ENCODE measurements at places on chromosomes 2 and 18.

DNA sequence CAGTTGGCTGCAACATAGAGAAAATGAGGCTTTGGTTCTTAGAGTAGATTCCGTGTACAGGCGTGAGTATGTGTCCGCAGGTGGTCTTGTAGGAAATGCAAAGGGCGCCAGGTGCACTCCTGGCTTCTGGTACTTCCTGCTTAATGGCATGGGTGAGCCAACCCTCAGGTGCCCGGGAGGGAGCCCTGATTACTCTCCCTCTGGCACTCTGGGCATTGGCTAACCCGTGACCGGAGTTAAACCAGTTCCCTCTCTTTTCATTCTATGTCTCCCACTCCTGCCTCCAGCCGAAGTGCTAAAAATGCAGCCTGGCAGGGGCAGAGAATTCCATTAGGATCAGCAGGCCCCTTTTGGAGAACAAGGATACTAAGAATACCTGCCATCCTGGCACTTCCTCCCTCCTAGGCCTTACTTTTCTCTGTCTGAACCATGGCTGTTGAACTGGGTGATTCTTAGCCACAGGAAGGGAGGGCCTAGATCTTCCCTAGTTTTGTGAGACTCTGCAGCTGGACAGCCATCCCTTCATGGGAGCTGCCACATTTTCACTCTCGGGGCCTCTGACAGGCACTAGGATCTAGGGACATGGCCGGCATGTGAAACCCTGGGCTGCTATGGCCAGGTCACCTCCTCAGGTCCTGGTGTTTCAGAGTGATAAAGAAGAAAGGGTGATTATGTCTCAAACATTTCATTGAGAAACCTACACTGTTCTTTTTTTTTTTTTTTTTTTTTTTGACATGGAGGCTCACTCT, 6.5 kb downstream of the MERTK start:
- no peak for DNase-seq

GRCh38 chr18:39491408-39491807, 1925.8 kb upstream of the CELF4 start:
- DNase-seq: no peak

DNA sequence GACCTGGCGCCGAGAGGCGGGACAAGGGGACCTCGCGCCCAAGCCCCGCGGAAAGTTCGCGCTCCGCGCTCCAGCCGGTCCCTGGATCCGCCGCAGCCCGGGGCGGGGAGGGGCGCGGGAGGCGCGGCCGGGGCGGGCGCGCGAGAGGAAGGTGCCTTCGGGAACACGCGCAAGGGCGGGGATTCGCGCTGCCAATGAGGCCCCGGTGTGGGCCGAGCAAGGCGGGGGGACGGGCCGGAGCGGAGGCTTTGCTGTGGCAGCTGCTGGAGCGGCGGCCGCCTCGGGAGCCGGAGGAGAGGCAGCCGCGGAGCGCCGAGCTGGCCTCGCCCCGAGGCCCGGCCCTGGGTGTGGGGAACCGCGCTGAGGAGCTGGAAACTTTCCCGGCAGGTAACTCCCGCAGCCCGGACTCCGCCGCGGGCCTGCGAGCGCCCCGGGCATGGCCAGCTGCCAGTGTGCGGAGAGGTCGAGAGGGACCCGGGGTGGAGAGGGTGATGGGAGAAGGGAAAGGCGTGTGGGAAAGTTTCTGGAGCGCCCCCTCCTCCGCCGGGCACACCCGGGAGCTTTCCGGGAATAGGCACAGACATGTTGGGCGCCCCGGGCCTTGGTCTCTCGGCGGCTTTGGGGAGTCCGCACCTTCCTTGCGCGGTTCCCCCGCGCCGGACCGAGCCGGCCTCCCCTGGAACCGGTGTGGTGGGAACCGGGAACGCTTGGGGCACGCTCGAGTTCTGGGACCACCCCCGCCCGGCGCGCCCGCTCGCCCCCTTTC, at the start of gene TANC1:
Gene TANC1 (plus strand): TSS at position 245 of the 766 bp plus-strand sequence. CDS start 97,271 bp downstream, outside the sequence.
- DNase-seq: peak; percentile 47

DNA sequence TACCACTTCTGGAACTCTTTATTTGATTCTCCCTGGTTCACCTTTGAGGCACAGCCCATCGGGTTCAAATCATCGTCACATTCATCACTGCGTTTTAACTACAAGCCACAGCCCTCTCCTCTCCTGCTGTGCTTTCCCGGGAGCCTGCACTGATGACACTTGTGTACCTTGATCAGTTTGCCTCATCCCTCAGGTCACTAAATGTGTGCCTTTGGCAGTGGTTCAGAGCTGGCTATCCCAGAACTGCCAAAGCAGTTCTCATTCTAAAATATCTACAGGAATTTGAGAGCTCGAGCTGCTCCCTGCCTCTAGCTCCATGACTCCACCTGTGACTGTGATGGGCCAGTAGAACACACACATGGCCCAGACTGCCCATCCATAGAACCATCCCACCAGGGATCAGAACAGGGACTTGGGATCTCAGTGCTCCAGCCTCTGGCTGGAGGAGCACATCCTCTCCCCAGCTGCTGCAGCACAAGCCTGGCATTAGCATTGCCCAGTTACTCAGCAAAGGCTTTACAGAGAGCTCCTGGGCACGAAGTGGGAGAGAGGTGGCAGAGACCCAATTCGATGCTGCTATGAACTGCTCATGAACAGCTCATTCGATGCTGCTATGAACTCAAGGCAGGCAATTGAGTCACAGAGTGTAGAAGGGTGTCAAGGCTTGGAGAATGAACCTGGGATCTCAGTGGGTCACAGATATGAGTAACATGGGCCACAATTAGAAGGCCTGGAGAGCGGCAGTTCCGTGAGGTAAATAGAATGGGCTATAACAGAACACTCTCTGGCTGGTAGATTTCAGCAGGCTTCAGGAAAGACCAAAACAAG, 41.9 kb downstream of the EVA1A start:
- no peak for DNase-seq

- no peak for DNase-seq
Observed at GRCh38 chr2:22253171-22253570, 1129.4 kb downstream of the TDRD15 start.

DNA sequence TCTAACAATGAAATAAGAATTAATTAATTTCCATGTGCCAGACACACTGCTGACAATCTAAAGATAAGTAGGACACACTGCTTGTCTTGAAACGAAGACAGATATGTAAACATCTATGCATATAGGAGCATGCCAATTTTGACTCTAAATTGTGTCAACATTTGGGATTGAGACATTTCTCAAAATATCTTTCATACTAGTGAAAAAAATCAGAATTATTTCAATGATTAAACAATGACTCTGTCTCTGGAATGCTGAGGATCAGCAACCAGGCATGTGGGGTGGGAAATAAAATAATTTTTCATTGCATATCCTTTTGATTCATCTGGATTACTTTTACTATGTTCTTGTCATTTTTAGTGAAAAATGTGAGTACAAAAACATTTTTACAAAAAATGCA, 262.6 kb upstream of the SYT4 start:
- DNase-seq: no peak

DNA sequence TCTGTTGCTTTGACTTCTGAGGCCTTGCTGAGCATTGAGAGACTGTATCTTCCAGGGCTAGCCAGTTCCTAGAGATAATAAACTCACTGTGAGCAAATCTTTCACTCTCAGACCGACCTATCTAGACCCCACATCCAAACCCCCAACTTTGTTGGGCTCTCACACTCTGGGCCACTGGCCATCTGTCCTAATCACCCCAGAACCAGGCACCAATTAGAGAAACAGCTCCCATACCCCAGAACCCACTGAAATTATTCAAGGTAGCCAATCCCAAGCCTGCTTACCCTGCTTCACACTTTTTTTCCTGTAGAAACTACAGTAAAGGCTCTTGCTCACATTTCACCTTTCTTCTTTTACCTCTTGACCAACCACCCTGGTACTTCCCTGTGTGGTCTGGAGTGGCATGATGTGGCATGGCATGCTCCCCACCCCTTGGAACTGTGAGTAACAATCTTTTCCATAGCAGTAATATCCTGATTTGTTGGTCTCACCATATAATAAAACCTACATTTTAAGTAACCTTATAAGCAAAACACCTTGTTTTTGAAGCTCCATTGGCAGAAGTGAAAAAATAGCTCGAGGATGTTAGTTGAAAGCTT, 55.2 kb downstream of the ANKRD12 start:
- DNase-seq: no peak

DNA sequence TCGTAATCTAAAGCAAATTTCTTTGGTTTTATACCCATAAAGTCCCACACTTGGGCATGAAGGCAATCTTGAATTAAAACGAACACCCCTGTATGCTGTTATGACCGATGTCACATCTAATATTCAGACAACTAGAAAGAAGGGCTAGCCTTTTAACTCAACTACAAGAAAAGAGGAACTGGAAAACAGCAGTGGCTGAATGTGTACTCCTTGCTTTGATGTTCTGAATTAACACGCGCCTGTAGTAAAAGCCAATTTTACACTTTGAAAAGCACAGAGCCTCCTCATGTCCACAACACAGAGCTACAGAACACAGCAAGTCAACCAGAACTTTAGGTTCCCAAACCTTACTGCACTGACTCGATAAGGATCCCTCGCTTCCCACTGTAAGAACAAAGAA, 147.6 kb downstream of the HDAC4 start:
- no peak for DNase-seq

DNA sequence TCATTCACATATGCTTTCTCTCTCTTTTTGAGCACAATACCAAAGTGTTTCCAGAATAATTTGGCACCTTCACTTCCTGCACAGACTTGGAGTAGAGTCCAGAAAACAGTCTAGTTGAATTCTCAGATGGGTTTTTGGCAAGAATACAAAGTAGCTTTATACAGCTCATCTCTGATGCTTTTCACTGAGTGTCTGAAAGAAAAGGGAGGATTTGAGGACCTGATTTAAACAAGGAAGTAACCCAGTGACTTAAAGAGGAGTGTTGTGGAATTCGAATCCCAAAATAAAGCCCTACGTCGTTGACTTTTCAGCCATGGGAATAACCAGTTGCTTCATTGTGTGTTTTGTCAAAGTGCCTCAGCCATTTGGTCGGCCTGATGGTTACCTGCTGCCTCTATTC, 31.8 kb downstream of the METAP1D start:
- DNase-seq: no peak

DNA sequence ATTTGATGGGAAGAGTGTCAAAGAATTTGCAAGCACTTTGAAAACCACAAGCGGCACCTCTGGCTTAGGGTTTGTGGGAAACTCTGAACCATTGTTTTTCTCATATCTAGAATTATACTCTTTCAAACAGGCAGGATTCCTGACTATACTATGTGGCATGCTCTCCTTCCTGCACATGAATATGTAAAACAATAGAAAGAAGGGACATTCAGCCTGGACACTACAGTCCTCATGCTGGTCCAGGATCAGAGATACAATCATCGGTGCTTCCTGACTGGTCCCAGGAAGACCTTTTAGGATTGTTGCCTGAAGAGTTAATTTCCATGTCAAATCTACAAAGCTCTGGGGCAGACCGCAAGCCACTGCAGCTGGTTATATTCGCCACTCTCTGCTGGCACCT, 55.7 kb upstream of the RASGRP3 start:
- no peak for DNase-seq

DNA sequence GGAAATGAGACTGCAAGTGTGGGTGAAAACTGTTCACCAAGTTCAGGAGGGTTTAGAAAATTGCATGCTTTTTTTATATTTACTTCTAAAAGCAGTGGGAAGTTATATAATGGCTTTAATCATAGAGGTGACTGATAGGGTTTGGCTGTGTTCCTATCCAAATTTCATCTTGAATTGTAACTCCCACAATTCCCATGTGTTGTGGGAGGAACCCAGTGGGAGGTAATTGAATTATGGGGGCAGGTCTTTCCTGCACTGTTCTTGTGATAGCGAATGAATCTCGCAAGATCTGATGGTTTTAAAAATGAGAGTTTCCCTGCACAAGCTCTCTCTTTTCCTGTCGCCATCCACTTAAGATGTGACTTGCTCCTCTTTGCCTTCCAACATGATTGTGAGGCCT, 35.7 kb upstream of the NTSR2 start:
- DNase-seq: no peak

- DNase-seq: no peak
Observed at GRCh38 chr2:207434899-207435465, 94.8 kb upstream of the CREB1 start.

DNA sequence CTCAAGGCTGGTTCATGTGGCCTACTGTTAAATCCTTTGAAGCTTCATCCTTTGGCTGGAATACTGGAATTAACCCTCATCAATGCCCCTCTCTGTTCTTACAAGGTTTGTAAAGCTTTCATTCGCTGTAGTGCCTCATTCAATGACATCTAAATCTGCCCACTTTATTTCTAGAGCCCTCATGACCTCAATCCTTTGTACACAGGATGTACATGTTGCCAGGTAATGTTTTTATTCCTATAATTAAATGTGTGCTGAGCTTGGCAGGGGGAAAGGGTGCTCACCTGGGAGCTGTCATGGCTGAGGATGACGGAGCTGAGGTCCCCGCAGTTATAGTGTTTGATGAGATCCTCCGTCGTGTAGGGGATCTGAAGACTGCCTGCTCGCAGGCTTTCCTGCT, 39.3 kb downstream of the TRABD2A start:
- DNase-seq: peak; percentile 30

DNA sequence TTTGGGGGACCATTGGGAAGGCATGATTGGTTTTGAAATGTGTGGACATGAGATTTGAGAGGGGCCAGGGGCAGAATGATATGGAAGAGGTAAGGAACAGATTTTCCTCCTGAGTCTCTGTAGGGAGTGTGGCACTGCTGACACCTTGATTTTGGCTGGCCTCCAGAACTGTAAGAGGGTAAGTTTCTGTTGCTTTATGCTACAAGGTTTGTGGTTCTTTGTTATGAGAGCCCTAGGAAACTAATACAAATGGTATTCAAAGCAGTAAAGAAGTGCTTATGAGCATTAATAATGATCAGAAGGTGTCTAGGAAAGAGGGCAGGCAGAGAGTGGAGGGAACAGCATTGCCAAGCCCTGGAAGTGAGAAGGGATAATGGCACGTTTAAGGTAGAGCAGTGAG, 574.3 kb upstream of the NXPH2 start:
- DNase-seq: no peak

DNA sequence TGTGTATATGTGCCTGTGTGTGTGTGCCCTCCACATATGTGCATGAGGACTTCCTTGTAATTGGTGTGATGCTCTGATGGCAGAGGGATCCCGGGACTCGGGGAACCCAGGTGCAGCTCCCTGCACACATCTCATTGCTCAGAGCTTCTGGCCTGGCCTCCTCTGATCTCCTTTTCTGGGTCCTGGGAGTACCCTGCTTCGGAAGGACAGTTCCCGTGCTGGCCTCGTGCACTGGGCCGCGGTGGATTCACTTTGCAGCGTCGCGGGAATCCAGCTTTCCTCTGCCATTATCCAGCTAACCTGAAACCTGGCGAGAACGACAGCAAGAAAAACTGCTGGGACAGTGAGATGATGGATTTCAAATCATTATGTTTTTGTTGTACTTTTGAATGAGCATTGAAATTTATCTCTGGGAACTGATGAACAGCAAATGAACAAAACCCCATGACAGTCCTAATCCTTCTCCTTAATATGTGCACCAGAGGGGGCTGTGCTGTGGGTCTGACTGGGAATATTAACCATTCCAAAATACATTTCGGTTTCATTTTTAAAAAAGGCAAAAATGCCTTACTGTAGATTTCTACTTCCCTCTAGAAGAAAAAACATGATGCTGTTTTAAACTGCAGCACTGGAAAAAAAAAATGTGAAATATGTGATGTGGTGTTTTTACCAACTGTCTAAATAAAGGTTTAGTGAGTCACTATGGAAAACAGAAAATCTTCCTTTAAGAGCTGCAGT, 78.2 kb downstream of the PTGR3 start:
- no peak for DNase-seq

- no peak for DNase-seq
Observed at GRCh38 chr2:202278944-202279343, 13.4 kb downstream of the NOP58 start.

Data from CD4-positive, alpha-beta T cell treated with Interleukin-6 at 100 ng/mL for 8 hours (primary cell).